GM18507 (cell line): ENCODE measurements at places on chromosomes 5 and 9.

DNA sequence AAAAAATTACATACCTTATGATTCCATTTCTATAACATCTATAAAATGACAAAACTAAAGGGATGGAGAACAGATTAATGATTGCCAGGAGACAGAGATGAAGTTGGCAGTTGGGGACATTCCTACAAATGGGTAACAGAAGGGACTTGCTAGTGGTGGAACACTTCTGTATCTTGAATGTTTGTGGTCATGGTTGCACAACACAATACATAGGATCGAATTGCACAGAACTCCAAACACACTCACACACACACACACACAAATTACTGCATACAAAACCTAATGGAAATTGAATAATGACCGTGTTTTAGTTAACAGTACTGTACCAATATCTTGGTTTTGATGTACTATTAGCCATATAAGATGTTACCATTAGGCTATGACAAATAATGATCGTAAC is 330.7 kb upstream of the POU5F2 start:
- DNase-seq: no peak

- no peak for DNase-seq
Observed at GRCh38 chr5:31783086-31783645, 144.2 kb downstream of the PDZD2 start.

DNA sequence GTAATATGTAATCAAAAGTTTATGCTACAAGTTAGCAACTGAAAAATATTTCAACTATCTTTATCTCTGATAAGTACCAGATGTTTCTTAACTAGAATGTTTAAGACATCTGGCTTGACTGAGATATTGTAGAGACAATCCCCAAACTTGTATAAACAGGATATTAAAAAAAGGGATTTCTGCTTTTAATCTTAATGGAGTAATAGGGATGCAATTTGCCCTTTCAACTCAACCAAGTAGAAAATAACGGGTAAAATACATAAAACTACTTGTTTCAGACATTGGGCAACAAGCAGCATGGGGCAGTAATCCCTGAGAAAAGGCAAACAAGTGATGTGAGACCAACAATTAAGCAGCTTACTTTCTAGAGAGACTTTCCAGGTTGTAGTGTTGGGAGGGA is 9.4 kb upstream of the ADAMTS12 start:
- no peak for DNase-seq

DNA sequence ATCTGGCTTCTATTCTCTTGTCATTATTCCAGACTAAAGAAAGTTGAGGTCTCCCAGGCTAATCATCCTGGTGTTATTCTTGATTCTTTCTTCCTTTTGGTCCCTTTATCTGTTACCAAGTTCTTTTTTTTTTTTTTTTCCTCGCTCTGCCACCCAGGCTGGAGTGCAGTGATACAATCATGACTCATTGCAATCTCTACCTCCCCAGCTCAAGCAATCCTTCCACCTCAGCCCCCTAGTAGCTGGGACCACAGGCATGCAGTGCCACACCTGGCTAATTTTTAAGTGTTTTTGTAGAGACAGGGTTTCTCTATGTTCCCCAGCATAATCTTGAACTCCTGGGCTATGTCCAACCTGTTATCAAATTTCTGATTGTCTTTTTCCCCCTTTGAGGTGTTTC is 126.6 kb upstream of the DHFR start:
- no peak for DNase-seq

- DNase-seq: no peak
Observed at GRCh38 chr9:1647776-1648175, 367.4 kb upstream of the SMARCA2 start.

- DNase-seq: no peak
Observed at GRCh38 chr9:95091601-95092261, 225.8 kb downstream of the FANCC start.

GRCh38 chr5:134130239-134130945 is 15.9 kb downstream of the TCF7 start:
- no peak for DNase-seq

DNA sequence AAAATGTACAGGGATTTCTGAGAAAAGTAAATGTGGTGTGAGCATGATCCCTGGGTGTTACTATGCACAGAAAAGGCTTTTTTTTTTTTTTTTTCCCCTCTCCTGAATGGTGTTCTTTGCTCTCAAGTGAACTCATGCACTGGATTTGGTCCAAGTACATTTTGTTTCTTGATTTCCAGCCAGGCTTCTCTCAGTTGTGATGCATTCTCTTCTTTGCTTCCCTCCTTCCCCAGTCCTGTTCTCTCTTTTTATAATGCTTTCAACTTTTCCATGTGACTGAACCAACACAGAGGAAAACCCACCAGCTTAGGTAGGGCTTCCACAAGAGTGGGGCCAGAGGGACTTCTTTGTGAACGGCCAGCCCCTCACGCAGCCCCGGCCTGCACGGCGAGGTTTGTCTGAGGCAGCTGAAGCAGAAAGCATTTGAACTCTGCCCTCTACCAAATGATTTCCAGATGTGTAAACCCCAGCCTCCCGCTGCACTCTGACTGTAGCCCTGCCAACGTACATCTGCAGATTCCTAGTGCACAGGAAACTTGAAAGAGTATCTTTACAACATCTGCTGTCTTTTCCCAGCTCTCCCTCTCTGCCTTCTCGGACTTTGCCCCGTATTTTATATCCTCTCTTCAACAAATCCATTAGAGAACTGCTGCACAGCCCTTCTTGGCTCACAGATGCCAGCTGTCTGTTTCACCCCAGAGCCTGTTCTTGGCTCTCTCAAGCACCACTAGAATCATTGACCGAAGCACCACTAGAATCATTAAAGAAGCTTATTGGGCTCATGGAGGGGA is 71.8 kb upstream of the CD180 start:
- DNase-seq: no peak

- DNase-seq: no peak
Observed at GRCh38 chr9:70455993-70456704, 41.7 kb upstream of the KLF9 start.

DNA sequence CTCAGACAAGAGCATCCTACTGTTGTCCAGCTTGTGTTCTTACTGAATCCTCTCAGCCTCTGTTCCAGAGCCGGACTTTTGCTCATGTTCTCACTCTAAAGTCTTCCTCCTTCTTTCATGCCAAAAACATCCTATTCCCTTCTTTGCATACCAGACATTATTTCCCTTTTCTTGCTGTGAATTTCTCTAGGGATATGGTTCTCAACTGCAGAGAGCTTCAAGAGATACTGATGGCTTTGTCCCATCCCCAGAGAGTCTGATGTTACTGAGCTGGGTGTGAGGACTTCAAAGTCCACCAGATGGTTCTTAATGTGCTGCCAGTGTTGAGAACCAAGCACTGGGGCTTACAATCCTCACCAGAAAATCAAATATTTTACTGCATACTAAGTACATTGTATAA is 98.6 kb upstream of the FER start:
- no peak for DNase-seq

DNA sequence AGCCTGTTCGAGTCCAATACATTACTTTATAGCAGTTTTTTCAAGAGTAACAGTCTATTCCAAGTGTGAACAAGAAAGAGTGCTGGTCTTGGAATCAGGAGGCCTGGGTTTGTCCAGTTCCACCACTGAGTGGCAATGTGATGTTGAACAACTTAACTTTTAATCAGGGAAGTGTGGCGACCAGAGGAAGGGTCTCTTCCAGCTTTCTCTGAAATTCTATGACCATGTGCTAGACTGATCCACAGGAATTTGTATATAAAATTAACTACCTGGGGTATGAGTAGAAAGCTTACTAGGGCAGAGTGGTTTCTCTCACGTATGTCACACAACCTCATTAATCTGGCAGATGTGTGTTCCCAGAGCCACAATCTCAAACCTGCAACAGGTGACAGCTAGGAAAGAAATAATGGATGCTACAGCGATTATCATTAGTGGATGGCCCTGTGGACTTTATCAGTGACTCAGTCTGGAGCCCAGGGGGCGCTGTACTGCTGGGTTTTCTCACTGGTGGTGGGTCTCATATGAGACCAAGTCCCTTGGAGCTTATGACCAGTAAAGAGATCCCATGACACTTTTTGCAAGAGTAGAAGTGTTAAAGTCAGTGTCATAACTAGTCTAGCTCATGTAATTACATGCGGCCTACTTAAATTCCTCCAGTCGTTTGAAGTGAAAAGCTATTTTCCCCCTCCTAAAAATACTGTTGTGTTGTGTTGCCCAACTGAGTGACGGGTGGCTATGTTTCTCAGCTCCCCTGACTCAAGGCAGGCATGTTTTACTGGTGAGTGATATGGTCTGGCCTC is 116.5 kb downstream of the GDNF start:
- no peak for DNase-seq

- DNase-seq: no peak
Observed at GRCh38 chr9:93459432-93459847, 6.1 kb upstream of the FAM120AOS start.

DNA sequence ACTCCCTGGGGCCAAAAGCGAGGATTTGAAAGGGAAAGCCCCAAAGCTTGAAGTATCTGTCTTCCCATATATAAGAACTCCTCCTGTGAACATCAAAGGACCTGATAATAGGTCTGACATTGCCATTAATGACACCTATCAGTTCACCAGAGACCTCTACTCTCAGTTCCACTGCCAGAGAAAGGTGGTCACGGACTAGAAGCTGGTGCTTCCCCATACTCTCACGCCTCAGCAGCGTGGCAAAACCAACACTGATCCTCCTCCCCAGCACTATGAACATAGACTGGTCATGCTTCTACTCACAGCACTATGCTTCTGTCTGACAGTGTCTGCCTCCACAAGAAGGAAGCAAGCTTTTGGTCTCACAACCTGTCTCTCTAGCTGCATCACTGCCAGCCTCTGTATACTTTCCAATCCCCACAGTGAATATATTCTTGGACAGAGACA is 37.9 kb downstream of the NRG2 start:
- DNase-seq: no peak

- no peak for DNase-seq
Observed at GRCh38 chr9:73845954-73846690, 651.0 kb upstream of the RORB start.

DNA sequence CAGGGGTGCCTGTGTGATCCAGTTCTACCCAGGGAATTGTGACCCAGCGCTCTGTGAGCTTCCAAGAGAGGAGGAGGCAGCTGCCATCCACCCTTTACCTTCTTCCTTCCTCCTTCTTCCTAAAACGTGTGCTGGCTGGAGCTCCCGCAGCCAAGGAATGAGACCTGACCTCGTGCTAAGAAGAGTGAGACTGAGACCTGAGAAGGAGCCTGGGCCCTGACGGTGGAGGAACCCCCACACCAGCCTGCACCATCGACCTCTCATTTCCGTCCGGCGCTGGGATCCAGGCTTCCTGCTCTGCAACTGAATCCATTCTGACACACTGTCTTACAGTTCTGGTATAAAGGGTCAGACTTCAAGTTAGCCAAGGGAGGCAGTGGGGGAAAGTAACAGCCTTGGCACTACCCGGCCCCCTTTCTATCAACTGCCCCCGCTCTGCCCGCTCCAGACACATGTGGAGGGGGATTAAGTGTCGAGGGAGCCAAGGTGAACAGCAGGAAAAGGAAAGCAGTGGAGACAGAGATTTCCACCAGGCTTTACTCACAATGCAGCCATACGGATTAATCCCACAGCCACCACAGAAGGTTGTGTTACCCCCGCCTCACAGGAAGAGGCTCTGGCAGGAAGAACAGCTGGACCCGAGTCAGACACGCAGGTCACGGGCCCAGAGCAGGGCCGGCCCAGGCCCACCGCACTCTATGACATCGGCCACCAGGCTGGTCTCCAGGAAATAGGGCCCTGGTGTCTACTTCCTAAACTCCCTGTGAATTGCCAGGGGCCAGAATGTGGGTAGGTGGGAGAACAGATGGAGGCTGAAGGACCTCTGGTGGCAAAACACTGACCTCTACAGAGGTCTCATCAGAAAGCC is 15.8 kb downstream of the MGAT1 start:
- DNase-seq: no peak

DNA sequence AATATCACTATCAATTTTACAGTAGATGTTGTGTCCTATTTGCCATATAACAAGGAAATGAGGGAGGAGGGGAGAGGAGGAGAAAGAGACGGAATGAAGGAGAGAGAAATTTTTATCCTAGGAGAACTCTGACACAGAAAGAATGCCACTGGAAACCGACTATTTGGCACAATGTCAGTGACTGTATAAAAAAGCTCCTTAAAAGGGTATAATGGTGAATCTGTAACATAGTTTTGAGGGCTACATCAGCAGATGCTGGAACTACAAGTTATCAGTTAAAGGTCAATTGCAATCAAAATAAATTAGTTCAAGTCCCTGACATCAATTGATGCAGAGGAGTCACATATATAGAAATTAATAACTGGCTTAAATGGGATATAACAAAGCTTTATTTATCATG is 5.7 kb downstream of the EDIL3 start:
- DNase-seq: no peak

- no peak for DNase-seq
Observed at GRCh38 chr5:91095786-91096385, 287.2 kb downstream of the ARRDC3 start.

GRCh38 chr5:140258873-140259272 is 44.0 kb downstream of the PFDN1 start:
- no peak for DNase-seq

GRCh38 chr5:59007460-59008063 is 424.7 kb downstream of the RAB3C start:
- DNase-seq: no peak

- no peak for DNase-seq
Observed at GRCh38 chr5:56791396-56791795, 24.0 kb upstream of the MAP3K1 start.

DNA sequence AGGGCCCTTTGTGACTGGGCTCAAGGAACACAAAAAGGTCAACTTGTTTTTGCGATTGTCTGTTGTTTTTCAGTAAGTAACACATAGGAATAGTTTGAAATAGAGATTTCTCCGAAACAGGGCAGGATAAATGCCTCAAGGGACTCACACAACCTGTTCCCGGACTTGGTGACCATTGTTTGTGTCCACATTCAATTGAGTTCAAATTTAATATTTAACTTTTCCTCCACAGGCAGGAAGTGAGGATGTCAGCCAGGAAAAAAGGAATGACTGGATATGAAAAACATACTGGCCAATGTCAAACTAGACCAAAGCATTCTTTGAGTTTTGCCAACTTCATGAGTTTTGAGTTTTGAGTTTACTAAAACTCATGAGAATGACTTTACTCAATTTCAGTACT is 72.7 kb downstream of the SPATA31C2 start:
- DNase-seq: no peak

GRCh38 chr5:97541864-97542263 is 358.8 kb upstream of the RIOK2 start:
- no peak for DNase-seq

DNA sequence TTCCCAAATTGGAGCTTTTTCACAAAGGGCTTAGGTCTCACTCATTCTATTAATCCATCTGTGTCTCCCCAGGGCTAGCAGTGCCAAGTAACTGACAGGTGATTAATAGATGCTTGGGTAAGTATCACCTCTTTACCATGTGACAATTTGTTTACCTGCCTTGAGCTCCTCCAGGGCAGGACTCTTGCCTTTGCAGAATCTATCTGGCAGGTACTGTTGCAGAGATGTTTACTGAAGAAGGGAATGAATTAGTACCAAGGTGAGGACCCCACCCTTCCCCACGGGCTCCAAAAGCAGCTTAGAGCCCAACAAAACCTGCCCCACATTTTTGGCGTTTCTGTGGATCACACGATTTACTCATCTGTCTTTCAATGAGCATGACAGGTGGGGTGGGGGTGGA is 698 bp upstream of the TGFBI start:
- DNase-seq: no peak
